ENCODE measurements at places on chromosomes 11 and 22.

- peak; percentile 63 for DNase-seq
These were observed 21.6 kb upstream of the PEX26 start for GRCh38 chr22:18056161-18056666.

DNA sequence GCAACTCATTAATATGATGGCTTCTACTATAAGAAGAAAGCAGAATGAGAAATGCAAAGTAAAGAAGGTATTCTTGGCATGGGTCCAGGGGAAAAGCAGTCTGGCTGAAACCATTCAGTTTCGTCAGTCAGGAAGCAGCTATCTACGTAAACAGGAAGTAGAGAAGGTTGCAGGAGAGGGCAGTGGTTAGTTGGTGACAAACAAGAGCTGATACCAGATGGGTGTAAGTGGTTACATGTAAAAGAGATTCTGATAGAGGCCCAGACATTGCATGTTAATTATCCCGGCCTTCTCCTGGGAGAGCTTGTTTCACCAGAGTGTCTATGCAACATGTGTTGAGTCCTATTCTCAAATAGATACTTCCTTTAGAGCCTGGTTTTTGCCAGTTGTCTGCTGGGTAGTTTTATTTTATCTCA is 58.4 kb upstream of the PSMA1 start:
- DNase-seq = peak; percentile 91

DNA sequence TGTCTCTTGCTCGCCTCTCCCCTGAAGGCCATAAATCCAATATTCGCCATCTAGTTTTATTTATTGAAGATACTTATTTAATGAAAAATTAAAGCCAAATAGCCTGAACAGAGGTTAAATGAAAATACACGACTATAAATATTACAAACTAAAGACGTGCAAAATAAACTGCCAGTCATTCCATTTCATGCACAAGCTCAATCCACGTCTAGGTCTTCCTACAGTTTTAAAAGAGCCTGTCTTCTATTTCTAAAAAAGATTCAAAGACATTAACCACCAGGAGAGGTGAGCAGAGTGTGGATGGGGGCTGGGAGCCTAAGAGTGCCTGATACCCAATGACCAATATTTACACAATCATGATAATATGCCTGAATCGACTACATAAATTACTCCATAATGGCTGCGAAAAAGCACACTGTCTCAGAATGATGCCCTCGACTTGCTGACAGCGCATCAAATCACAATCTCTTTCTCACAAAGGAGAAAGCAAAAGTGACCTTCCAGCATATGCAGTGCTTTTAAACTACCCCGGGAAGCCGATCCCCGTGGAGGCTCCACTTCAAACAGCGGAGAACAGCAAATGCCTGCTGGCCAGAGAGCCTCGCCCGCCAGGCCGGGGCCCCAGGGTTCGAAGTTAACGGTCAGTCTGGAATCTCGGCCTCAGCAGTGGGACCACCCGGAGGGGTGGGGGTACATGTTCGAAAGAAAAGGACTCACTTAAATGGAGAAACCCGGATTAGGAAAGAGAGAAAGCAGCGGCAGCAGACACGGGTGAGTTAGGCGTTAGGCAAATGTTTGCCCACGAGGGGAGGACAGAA is 1.7 kb downstream of the FCHSD2 start:
- DNase-seq = peak; percentile 45

DNA sequence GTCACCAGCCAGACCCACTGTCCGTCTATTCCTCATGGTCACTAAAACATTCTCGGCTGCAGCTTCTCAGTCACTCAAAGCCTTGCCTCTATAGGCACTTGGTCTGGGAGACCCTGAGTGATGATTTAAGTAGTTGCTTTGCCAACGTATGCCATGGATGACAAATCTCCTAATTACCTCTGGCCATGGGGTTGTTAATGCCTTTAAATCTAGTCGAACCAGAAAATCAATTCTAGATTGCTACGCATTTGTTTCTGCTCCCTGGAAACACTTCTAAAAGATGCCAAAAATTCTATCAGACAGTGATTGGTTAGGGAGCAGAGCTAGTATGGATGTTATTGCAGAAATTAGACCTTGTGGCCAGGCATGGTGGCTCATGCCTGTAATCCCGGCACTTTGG is 57.0 kb upstream of the RTL6 start:
- no peak for DNase-seq

DNA sequence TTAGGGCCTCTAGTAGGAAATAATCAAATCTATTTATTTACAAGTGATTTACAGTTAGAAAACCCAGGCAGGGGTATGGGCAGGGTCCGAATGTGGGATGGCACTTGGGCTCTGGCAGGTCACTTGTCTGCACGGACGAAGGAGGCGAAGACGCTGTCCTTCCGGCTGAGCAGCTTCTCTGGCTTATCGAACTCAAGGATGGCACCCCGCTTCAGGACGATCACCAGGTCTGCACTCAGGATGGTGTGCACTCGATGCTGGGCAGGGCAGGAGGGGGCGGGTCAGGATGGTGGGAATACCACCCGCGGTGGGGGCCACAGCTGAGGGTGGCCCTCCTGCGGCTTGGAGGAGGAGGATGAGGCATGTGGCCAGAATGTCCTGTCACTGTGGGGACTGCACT is 4.4 kb upstream of the KCNJ11 start:
- DNase-seq = no peak

GRCh38 chr11:45161252-45162063 is 15.0 kb downstream of the PRDM11 start:
- DNase-seq = no peak

DNA sequence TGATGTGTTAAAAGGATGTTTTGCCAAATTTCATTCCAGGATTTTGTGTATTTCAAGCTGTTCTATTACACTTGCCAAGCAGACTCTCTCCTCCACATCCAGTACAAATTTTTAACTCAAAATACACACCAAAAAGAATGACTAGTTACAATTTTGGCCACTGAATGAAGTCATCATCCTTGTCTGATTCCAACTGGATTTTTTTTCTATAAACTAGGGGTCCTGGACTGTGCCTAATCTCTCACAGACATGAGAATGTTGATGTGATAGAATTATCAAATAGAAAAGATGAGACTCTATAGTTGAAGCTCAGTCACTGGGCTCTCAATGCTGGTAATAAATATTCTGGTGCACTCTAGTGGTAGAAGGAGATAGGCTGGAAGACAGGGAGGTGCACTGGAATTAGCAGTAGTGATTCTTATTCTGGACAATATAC is 85.8 kb downstream of the FANCF start:
- DNase-seq = peak; percentile 57

DNA sequence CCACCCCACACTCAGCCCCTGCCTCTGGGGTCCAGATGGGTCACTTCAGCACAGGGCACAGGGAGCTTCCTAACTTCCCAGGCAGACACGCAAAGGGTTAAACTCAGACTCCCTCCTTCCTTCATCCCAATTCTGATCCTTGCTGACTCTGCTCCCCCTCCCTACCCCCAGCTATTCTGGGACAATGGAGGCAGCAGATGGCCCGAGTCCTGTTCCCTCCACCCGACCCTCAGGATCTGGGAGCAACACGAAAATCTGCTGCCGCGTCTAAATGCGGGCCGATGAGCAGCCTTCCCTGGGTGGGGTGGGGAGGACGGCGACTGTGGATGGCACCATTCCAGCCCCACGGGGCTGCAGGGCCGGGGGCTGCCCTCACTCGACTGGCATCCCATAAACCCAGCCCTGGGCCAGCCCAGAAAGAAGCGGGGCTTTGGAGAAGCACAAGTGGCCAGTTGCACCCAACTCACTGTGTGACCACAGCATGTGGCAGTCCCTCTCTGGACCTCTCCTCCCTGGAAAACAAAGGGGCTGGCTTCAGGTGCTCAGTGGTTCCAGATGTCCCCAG is 18.7 kb downstream of the MFNG start:
- DNase-seq = no peak

Data from cardiac fibroblast (primary cell).